ENCODE measurements at places on chromosomes 1 and 21.

GRCh38 chr1:41452704-41453290, 31.7 kb downstream of the EDN2 start:
- no peak for DNase-seq

- DNase-seq = no peak
These were observed 5.2 kb downstream of the FAAH start for GRCh38 chr1:46399307-46399706.

DNA sequence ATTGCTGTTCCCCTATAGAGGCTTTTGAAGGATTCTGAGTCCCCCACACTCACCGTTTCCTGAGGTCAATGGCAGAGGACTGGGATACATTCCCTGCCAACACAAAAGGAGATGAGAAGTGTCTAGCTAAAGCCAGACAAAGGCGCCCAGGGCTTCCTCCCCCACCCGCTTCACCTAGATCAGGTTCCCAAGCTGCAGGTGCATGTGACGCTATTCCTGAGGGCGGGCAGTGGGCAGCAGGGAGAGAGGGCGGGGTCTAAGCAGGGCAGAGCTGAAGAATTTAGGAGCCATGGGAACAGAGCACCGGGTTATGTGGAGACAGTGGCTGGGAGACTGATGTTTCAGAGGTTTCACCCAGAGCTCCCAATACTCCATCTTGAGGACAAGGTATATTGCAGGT, 6.0 kb upstream of the ARHGEF2 start:
- no peak for DNase-seq

DNA sequence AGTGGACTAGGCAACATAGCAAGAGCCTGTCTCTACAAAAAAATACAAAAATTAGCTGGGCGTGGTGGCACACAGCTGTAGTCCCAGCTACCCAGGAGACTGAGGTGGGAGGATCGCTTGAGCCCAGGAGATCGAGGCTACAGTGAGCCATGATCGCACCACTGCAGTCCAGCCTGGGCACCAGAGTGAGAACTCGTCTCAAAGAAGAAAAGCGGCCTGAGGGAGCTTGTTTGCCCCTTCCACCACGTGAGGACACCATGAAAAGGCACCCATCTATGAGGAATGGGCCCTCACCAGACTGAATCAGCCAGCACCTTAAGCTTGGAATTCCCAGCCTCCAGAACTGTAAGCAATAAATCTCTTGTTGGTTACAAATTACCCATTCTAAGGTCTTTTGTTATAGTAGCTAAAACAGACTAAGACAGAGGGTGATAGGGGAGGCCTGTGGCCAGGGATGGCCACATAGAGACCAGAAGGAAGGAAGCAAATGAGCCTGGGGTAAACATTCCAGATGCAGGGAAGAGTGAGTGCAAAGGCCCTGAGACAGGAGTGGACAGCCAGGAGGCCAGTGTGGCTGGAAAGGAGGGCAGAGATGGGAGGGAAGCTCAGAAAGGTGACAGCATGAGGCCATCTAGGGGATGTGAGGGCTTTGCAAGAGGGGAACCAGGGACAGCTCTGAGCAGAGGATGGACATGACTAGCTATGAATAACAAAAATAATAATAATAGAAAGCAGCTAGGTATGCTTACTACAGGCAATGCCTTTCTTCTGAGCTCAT, 120.1 kb downstream of the MATN1 start:
- no peak for DNase-seq

DNA sequence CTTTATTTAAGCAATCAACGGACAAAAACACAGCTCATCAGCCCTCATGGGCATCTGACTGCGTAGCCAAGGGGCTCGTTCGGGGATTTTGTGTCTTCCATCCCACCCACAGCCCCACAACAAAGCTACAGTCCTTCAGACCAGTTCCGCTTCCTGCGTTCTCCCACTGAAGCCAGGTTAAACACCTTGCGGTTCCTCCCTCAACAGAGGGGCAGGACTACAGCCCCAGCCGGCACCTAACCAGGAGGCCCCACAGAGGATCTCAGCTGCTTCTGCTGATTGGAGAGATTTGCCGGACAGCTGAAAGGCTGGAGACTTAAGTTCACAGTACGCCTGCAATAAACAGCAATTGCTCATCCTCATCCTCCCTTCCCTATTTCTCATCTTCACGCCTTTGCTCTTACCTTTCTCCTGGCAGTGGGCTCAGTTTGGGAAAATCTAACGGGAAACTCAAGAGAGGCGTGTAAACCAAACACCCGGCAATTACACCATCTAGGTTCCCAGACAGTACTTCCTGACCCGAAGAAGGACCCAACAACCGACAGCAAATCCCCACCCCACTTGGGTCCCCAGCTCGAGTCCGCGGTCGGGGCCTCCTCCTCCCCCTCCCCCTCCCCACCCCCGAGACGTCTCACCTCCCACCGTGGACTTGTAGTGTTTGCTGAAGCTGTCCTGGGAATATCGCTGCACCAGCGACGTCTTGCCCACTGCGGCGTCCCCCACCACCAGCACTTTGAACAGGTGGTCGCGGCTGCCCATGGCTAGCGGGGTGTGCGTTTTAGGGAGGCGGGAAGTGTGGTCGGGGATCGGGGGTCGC, 876 bp downstream of the RAB29 start:
- DNase-seq = no peak

- no peak for DNase-seq
These were observed 48.2 kb downstream of the HLX start for GRCh38 chr1:220927442-220927841.

DNA sequence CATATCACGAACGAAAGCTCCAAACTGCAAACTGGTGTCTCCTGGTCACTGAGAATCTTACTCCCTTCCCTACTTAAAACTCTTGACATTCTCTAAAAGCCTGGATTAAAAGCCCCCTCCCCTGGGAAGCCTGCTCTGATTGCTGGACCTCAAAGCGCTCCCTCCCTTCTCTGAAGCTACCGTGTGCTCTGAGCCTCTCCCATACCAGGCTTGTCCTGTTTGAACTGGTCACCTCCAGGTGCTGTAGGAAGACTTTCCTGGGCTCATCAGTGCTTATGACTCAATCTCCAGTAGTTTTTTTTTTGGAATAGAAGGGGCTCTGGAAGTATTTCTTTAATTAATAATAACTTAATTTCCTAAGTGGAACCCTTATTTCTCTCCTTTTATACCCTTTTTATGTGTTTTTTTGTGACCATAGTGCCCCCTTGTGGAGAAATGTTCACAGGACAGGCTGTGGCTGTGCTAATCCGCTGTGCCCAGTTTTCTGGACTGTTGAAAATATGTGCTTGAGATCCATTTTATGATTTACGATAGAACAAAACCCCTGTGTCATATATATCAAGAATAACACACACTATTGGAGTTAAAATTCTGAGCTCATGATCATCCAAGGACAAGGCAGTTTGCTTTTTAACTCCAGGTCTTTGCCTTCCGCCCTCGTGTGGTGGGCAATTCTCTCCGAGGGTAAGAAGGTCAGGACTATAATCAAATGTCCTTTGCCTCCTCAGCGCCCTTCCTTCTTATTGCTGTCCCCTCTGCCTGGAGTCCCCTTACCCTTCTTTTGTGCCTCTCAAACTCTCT, 16.9 kb downstream of the MTARC1 start:
- no peak for DNase-seq

DNA sequence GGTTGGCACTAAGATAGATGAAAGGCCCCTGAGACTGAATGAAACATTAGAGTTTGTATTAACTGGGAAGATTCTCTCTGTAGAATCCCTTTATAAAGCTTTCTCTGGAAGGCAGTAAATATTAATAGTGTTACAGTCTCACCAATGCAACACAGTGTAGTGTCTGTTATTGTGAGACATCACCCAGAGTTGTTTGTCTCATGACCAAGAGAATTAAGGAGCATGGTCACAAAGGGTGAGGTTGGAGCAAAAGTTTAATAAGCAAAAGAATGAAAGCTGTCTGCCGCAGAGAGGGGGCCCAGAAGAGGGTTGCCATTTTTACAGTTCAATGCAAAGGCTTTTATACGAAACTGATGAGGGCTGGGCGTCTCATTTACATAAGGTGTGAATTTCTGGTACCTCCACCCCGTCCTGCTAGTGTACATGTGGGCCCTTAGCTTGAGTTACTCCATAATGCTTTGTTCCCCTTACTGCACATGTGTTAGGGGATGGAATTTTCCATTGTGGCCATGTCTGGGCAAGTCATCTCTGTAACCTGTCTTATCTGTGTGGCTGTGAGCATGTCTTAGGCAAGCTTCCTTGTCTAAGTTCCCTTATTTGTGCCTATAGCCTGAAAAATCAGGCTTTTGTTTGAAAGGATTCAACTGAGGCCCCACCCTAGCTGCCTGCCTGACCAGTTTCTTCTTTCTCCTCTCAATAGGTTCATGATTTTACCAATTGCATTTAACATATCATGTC, 184.1 kb downstream of the RASAL2 start:
- DNase-seq = no peak

DNA sequence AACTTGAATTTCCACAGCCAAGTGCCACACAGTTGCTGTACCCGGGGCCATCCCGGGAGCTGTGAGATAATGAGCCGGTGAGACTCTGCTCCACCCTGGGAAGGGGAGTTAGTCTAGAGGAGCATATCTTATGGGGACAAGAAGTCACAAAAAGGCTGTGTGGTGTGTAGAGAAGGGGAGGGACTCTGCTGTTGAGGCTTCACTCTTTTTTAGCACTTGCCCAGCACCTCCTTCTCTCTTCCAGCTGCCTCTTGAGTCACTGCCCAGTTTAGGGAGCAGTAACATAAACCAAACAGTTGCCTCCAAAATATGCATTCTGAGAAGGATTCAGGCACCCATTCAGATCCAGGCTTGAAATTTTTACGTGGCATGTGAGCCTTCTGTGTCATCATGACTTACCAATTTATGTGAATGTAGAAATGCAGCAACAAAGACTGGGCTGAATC, 744 bp upstream of the WDR26 start:
- no peak for DNase-seq

DNA sequence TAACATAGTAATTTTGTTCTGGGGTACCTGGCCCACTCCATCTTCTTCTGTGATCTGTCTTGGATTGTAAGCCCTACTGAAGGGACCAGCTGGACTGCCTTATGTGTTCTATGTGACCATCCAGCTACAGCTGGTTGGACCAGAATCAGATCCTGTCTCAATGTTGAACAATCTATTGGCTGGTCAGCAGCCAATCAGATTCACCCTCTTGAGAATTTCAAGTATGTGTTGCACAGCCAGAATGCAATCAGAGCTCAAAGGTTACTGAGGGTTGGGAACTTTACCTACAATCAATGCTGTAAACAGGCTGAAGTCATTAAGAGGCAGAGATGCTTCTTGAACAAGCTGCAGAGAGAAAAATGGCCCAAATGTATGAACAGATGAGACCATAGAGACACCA, 61.9 kb downstream of the KCNC4 start:
- DNase-seq = no peak

DNA sequence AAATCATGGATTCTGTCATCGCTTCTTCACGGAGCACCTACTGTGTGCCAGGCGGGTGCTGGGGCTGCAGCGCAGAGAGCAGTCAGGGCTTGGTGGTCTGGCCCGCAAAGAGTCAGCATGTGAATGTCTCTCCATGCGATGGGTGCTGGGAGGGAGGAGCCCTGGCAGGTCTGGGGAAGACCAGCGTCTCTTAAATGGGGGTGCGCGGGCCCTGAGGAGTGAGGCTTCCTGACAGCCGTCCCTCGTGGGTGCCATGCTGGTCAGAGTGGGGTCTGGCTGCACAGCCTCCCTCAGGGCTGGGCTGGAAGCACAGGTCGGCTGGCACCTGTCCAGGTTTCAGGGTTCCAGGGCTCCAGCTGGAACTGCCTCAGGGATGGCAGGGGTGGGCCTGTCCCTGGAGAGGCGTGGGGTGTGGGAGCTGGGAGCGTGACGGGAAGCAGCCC, 18.5 kb downstream of the TP73 start:
- DNase-seq = no peak

DNA sequence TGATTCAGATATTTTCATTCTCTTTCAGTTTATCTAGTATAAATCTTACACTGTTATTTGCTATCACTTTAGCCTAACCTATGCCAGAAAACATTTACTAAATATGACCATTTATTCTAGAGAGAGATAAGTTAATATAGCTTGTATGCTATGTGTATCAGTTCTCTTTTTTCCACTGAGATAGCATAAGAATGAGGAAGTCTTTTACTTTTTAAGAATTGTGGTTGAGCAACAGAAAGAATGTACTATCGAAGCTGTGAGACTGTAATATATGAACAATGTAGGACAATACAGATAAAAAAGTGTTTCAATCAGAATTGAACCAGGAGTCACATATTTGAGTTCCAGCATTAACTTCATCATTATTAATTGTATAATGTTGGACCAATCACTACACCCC, 479.9 kb upstream of the PLXNA2 start:
- no peak for DNase-seq

DNA sequence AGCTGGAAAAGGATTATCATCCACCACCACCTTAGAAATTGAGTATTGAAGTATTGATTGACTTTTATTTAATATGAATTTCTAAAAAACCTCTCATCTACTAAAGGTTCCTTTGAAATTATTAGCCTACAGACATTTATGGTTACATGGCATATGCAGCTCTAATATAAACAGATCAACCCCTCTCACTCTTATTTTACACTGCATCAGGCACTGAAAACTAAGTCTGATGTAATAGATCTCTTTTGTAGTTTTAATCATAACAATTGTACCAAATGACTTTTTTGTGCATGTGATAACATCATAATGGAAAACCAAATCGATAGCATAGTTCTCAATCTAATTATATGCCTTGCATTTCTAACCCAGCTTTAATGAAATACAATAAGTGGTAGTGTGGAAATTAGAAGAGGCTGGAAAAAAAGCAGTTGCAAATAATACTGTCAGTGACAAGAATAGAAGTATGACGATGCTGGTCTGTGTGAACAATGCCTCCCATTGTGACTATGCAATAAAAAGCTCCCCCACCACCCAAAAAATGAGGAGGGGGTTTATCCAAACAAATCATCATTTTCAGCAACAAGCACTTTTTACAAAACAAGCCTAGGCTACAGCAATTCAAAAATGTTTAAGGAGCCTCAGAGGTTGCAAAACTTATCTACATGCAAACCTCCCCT, 426.5 kb upstream of the NFIA start:
- no peak for DNase-seq

GRCh38 chr1:241532864-241533263, 686 bp downstream of the KMO start:
- DNase-seq = no peak

Data from cortex of kidney (tissue), 1 donor.